ENCODE measurements at places on chromosomes 3 and 15. TPM values are rescaled to one million over a fixed set of nuclear protein-coding genes. Genes with fewer than 3 reads are reported as not detected.

- no peak overlapping the region for H3K27ac ChIP-seq
- no peaks in the 10 kb centered on the region for H3K36me3 ChIP-seq
- no peak for DNase-seq
- H3K27me3 ChIP-seq: no peaks in the 10 kb centered on the region
- H3K4me1 ChIP-seq: no peaks in the 10 kb centered on the region
These were observed 29.0 kb upstream of the IFT57 start for GRCh38 chr3:108251265-108251664.

Gene IL20RB
- 0.52 TPM for total RNA-seq

DNA sequence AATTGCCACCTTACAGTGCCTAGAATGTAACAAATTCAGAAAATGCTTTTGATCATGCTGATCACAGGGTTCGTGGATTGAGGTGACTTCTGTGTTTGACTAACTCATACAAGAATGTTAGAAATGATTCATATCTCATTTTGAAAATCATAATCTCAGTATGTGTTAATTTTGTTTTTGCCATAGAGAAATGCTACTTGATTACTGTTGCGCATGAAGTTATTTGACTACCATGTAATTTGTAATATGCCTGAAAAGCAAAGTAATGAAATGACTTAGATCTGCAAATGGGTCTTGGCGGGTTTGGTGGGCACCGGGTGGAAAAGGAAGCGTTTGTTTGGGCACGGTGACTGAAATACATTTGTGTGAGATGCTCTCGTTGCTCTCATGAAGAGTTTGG is 173.6 kb upstream of the BHLHE40 start:
- H3K4me1 ChIP-seq: peaks cover 32% of the 10 kb centered on the region
- DNase-seq: no peak
- H3K27me3 ChIP-seq: no peaks in the 10 kb centered on the region
- H3K36me3 ChIP-seq: no peaks in the 10 kb centered on the region
- no peak overlapping the region for H3K27ac ChIP-seq
- no peak overlapping the region for H3K4me3 ChIP-seq

Gene PLSCR4
- total RNA-seq: 16.8 TPM

DNA sequence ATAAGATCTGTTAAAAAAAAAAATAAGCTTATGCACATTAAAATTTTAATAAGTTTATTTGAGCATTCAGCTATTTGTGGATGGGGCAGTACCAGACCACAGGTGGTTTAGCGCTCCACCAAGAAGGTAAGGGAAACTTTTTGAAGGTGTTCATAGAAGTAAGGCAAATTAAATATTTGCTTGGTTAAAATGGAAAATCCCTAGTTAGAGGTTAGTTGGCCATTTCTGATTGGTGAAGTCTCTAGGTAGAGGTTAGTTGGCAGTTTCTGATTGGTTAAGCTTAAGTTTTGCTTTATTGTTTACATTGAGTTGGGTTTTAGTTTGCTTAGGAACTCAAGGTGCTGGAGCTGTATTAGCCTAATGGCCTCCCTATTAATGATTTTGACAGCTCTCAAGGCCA is 30.7 kb downstream of the SCN11A start:
- no peak for DNase-seq
- no peaks in the 10 kb centered on the region for H3K36me3 ChIP-seq
- H3K27ac ChIP-seq: no peak overlapping the region
- no peaks in the 10 kb centered on the region for H3K27me3 ChIP-seq
- no peak overlapping the region for H3K4me3 ChIP-seq
- H3K4me1 ChIP-seq: no peaks in the 10 kb centered on the region

GRCh38 chr3:175383371-175383770 is 524.2 kb downstream of the NAALADL2 start:
- no peaks in the 10 kb centered on the region for H3K36me3 ChIP-seq
- DNase-seq: no peak
- H3K27me3 ChIP-seq: no peaks in the 10 kb centered on the region
- H3K4me1 ChIP-seq: no peaks in the 10 kb centered on the region

GRCh38 chr3:73110530-73110929 is 49.1 kb downstream of the EBLN2 start:
- H3K4me1 ChIP-seq: no peaks in the 10 kb centered on the region
- H3K27ac ChIP-seq: no peak overlapping the region
- H3K36me3 ChIP-seq: no peaks in the 10 kb centered on the region
- no peak overlapping the region for H3K4me3 ChIP-seq
- H3K27me3 ChIP-seq: no peaks in the 10 kb centered on the region
- no peak for DNase-seq

- no peak for DNase-seq
- H3K4me3 ChIP-seq: no peak overlapping the region
- no peaks in the 10 kb centered on the region for H3K36me3 ChIP-seq
- peak overlapping the region; percentile 72 for H3K27ac ChIP-seq
These were observed 166.2 kb upstream of the TGFBR2 start for GRCh38 chr3:30440147-30440604.

- H3K27ac ChIP-seq: peak overlapping the region; percentile 18
- H3K27me3 ChIP-seq: no peaks in the 10 kb centered on the region
- H3K4me1 ChIP-seq: peaks cover 27% of the 10 kb centered on the region
- no peak overlapping the region for H3K4me3 ChIP-seq
These were observed 28.2 kb downstream of the PIK3CB start for GRCh38 chr3:138806376-138807080.

DNA sequence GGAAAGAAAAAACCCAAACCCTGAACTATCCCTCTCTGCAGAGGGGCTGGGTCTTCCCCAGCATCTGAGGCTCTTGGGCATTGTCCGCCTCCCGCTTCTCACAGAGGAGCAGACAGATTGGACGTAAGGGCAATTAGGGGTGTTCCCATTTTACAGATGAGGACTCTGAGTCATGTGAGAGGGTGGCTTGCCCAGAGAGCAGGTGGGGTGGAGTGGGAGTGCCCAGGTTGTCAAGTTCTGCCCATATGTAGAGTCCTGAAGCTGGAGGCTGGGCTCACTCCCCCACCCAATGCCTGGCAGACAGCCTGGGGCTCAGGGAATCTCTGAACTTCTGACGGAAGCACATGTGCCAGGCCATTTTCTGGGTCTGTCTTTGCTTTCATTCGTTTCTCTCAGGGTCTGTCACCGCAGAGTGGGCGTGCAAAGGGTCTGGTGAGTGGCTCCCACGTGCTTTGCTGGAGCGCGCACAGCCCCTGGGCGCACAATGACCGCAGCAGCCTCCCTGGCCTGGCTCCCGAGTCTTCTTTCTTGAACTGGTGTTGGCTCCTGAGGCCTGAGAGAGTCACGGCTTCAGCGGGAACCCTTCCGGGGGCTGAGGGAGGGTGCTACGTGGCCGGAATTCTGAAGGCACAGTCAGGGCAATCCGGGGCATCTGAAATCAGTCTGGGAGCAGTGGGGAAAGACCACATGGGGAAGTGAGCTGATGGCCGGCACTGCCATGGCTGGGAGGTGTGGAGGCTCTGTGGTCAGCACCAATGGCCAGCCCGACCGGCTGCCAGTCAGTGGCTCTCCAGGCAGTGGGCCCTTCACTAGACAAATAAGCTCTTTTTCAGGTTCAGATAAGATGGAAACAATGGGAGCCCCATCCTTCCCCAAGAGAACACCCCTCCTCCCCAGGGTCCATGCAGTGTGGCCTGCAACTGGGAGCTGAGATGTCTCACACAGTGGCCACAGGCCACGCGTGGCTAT is 1.1 kb upstream of the TRPM1 start:
- H3K27me3 ChIP-seq: no peaks in the 10 kb centered on the region
- no peak overlapping the region for H3K4me3 ChIP-seq
- no peak overlapping the region for H3K27ac ChIP-seq
- H3K4me1 ChIP-seq: no peaks in the 10 kb centered on the region
- no peaks in the 10 kb centered on the region for H3K36me3 ChIP-seq

DNA sequence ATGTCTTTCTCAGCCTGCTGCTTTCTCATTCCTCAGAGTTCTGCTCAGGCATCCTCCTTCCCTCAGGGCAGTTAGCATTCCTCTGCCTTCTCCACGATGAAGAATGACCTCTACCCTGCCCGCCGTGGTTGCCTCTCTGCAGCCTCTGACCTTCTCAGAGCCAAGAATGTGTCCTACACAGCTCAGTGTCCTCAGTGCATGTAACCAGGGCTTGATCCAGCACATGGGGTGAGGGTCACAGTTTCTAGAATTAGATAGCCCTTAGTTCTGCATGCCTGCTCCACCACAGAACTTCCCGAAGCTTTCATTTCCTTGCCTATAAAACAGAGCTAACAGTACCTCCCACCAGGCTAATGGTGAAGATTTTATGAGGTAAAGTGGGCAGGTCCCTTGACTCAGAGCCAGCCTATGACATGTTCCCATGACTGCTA is 182.1 kb downstream of the CLSTN2 start:
- H3K4me3 ChIP-seq: no peak overlapping the region
- H3K27ac ChIP-seq: no peak overlapping the region
- peaks cover 14% of the 10 kb centered on the region for H3K4me1 ChIP-seq

Gene RLBP1
- total RNA-seq: not detected

- peak; percentile 50 for DNase-seq
- H3K27me3 ChIP-seq: no peaks in the 10 kb centered on the region
- peaks cover 10% of the 10 kb centered on the region for H3K36me3 ChIP-seq
- H3K4me1 ChIP-seq: peaks cover 57% of the 10 kb centered on the region
- peak overlapping the region; percentile 85 for H3K27ac ChIP-seq
- H3K4me3 ChIP-seq: peak overlapping the region; percentile 44
These were observed 30.7 kb downstream of the MBNL1 start for GRCh38 chr3:152299249-152299976.

DNA sequence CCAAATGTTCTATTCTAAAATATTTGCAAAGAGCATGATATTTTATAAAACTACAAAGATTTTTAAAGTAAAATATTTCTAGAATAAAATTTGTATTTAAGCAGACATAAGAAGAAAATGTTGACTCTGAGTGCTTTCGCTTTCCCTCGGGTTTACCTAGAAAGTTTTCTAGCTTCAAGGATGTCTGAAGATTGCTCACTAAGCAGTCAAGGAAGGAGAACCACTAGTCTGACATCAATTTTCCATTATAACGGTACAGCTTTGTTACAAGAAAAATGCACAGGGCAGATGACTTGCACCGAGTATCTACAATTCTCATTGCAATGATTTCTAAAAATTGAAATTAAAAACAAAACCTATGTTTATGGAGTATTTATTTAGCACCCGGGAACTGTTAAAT is 14.2 kb downstream of the GPR15 start:
- no peak for DNase-seq
- H3K27ac ChIP-seq: no peak overlapping the region
- no peaks in the 10 kb centered on the region for H3K27me3 ChIP-seq
- no peaks in the 10 kb centered on the region for H3K4me1 ChIP-seq
- H3K36me3 ChIP-seq: no peaks in the 10 kb centered on the region
- H3K4me3 ChIP-seq: no peak overlapping the region

Gene ARPIN
- total RNA-seq: 6.6 TPM

Gene SYNPR
- total RNA-seq: not detected

- H3K4me3 ChIP-seq: no peak overlapping the region
- H3K4me1 ChIP-seq: no peaks in the 10 kb centered on the region
- H3K27ac ChIP-seq: no peak overlapping the region
- H3K36me3 ChIP-seq: no peaks in the 10 kb centered on the region
- H3K27me3 ChIP-seq: no peaks in the 10 kb centered on the region
These were observed 172.5 kb downstream of the MTHFS start for GRCh38 chr15:79724312-79724711.

GRCh38 chr3:20904671-20905070 is 718.7 kb upstream of the SGO1 start:
- H3K27ac ChIP-seq: no peak overlapping the region
- no peak overlapping the region for H3K4me3 ChIP-seq
- DNase-seq: no peak
- no peaks in the 10 kb centered on the region for H3K27me3 ChIP-seq
- no peaks in the 10 kb centered on the region for H3K4me1 ChIP-seq
- no peaks in the 10 kb centered on the region for H3K36me3 ChIP-seq

Gene PYGO1
- 26.7 TPM for total RNA-seq

Gene PLAAT1
- 19.0 TPM for total RNA-seq

DNA sequence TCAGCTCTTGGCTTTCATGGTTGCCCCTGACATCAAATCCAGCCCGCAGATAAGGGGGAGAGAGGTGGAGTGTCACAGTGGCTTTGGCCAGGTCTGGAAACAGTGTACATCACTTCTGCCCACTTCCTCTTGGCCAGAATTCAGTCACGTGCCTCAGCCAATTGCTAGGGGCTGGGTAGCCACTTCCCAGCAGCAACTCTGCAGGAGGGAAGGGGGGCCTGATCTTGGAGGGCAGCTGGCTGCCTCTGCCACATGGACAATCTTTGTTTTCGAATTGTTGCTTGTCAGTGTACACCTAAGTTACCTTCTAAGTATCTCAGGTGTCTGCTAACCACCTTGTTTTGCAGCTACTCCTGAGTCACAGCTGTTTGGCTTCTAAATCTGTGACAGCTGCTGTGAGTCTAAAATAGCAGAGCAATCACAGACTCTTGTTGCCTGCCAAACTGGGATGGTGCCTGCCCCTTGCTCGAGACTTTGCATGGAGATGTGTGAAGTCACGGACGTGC is 41.0 kb upstream of the LIMD1 start:
- H3K36me3 ChIP-seq: no peaks in the 10 kb centered on the region
- H3K4me1 ChIP-seq: peaks cover 81% of the 10 kb centered on the region
- peak; percentile 94 for DNase-seq
- H3K4me3 ChIP-seq: no peak overlapping the region
- H3K27ac ChIP-seq: peak overlapping the region; percentile 86

- H3K27me3 ChIP-seq: no peaks in the 10 kb centered on the region
- H3K36me3 ChIP-seq: no peaks in the 10 kb centered on the region
- no peak overlapping the region for H3K4me3 ChIP-seq
- peak overlapping the region; percentile 82 for H3K27ac ChIP-seq
- peak; percentile 82 for DNase-seq
These were observed 21.6 kb upstream of the SLC6A20 start for GRCh38 chr3:45817831-45818522.

GRCh38 chr15:74863239-74864056 is 9.7 kb downstream of the SCAMP2 start:
- no peaks in the 10 kb centered on the region for H3K36me3 ChIP-seq
- H3K27ac ChIP-seq: peak overlapping the region; percentile 48
- DNase-seq: no peak
- peaks cover 49% of the 10 kb centered on the region for H3K4me1 ChIP-seq
- no peak overlapping the region for H3K4me3 ChIP-seq
- H3K27me3 ChIP-seq: no peaks in the 10 kb centered on the region

DNA sequence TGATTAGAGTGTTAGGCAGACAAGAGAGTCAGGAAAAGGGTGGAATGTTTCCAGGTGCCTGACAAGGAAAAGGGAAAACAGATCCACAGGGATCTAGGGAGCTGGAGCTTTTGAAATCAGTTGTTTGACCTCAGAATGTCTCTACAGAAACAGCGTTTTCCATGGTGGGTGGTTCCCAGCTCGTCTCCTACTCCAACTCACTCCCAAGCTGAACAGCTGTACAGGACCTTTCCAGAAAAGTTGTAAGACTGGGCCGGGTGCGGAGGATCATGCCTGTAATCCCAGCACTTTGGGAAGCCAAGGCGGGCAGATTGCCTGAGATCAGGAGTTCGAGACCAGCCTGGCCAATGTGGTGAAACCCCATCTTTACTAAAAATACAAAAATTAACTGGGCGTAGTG is 55.7 kb upstream of the RYK start:
- DNase-seq: no peak
- no peak overlapping the region for H3K27ac ChIP-seq
- no peaks in the 10 kb centered on the region for H3K27me3 ChIP-seq
- peaks cover 6% of the 10 kb centered on the region for H3K4me1 ChIP-seq
- no peaks in the 10 kb centered on the region for H3K36me3 ChIP-seq
- H3K4me3 ChIP-seq: no peak overlapping the region
